ENCODE measurements at places on chromosomes 13 and 19. TPM values are rescaled to one million over a fixed set of nuclear protein-coding genes. Genes with fewer than 3 reads are reported as not detected.
A peak's percentile ranks its signal among the peaks of the same experiment; 100 is the strongest.

The TMIGD2 gene
- 0.98 TPM for total RNA-seq

The SLC25A41 gene
- 0.72 TPM for total RNA-seq

The C19orf12 gene
- total RNA-seq, result 22.8 TPM

The NCAN gene
- total RNA-seq, result not detected

The COG6 gene
- total RNA-seq, result 46.3 TPM

The COL4A2 gene
- 332 TPM for total RNA-seq

The XPO4 gene
- total RNA-seq, result 12.0 TPM

The FUT6 gene
- total RNA-seq, result 81.2 TPM

The ABHD8 gene
- 20.1 TPM for total RNA-seq

The STOML3 gene
- not detected for total RNA-seq

The ZNF530 gene
- total RNA-seq, result 5.1 TPM

DNA sequence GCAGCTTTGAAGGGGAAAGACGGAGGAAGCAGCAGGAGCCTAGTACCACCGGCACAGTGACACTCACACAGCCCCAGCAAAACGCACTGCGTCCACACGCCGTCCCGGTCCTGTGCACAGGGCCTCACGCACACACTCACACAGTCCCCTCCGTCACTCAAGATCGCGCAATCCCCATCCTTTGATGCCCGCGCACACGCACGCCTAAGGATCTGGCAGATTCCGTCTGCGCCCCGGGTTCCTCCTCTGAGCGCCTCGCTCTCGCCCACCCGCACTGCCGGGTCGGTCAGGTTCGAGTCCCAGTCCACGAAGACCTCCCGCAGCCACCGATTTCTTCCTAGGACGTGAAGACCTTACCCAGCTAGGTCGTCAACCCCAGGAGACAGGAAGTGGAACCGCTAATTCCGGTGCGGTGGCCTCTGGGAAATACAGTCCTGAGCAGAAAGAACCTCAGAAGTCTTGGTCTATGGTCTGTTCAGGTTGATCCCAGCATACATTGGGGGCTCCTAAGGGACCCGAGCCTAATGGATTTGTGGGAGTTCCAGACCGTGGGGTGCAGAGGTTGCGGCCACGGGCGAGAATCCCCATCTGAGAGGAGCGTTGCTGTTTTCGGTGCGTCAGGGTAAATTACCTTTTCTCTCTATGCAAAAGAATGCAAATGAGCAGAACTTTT is at the start of gene ZNF780B:
Gene ZNF780B (minus strand): TSS at position 400 of the 673 bp plus-strand sequence. CDS start 5,899 bp downstream, outside the sequence.
- peak; percentile 66 for DNase-seq

DNA sequence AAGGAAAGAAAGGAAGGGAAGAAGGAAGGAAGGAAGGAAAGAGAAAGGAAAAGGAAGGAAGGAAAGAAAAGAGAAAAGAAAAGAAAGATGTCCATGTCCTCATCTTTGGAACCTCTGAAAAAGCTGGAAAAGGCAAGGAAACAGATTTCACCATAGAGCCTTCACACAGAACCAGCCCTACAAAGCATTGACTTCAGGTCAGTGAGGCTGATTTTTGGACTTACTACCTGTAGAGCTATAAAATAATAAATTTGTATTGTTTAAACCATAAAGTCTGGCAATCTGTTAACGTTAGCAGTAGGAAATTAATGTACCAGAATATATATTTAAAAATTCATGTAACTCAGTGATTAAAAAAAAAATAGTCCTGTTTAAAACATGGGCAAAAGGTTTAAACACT is 130.0 kb downstream of the PIBF1 start:
- no peak for DNase-seq

DNA sequence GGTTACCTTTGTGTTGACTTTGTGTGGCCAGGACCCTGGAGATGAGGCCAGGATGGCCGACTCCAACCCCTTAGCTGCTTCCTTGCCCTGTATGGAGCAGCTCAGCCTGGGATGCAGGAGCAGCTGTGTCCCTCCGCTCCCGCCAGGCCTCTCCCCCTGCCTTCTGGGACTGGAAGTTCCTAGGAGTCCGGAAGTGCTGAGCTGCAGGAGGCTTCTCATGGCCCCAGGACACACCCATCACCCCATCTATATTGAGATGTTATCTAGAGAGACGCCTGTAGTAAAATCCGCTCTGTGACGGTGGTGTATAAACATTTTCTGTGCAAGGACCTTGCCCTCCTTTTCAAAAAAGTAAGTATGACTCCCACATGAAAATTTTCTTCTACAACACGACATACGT is 27.0 kb downstream of the WTIP start:
- DNase-seq, result no peak

DNA sequence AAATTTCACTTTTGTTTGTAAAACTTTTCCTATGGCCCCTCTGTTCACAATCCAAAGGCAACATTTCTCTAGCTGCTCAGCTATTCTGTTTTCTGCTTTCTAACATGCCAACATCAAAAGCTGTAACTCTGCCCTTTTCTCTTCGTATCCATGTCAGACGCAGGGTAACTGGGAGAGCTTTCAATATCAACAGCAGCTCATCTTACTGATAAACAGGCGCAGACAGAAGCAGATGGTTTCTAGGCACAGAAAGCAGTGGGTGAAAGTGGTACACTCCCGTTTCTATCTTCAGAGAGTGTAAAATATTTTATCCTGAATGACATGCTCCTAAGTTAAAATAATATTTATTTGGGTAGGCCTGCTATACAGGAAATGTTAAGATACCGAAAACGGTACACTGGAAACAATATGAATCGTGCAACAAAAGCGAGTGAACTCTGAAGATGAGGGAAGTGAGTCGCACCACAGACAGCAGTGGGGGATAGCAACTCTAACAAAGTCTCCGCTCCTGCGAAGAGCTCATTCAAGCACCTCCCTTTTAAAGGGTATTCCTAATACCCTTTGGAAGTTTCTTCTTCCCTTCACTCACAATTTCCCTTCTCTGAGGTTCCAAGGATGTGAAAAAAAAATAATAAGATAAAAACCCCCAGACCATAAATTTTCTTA is 798.3 kb downstream of the GPC5 start:
- no peak for DNase-seq

GRCh38 chr13:24887759-24888158 is 123.8 kb downstream of the RNF17 start:
- DNase-seq, result no peak

DNA sequence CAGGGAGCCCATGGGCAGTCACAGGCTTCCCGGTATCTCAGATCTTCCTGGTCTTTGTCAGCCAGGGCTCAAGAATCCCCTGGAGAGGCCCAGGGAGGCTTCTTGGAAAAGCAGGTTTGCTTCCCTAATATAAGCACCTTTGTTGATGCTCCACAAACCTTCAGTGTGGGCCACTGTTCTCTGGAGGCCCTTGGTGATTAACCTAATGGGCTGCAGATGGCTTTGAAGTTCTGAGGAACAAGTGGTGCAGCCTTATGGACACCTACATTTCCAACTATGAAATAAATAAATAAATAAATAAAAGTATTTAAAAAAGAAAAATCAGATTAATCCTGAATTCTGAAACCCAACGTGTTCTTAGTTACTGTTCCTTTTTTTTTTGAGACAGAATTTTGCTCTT is at the start of gene BSPH1:
Gene BSPH1 (minus strand): TSS at position 101 of the 400 bp plus-strand sequence. CDS start 89 bp downstream, at position 12.
- no peak for DNase-seq

DNA sequence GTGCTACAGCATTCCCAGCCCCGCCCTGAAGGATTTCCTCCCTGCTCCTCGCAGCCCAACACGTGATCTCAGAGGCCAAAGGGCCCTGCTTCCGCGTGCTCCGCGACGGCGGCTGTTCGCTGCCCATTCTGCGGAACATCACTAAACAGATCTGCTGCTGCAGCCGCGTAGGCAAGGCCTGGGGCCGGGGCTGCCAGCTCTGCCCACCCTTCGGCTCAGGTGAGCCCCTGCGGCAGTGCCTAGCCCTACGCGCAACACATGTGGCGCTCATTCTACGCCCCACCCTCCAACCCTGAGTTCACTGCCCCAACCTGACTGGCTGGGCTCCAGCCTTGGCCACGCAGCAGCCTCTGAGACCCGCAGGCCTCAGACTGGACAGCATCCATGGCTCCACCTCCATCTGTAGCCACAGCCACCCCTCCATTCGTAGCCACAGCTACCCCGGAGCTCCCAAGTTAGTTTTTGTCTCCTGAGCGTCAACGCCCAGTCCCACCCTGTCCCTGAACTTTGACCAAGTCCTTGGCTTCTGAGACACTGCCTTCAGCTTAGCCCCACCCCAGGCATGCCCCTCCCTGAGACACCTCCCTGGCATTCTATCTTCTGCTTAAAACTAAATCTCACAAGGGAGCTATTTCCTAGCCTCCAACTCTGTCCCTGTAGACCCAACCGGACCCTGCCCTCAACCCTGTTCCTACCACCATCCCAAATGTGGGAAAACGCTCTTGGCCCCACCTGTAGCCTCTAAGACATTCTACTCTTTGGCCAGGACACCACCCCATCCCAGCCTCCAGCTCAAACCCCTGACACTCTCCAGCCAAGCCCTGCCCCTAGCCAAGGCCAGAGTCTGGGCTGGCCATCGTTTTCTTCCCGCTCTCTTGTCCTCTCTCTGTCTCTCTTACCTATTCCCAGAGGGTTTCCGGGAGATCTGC is 6.4 kb downstream of the LTBP4 start:
- no peak for DNase-seq

GRCh38 chr19:40597329-40597838 is 3.8 kb upstream of the LTBP4 start:
- DNase-seq, result no peak

DNA sequence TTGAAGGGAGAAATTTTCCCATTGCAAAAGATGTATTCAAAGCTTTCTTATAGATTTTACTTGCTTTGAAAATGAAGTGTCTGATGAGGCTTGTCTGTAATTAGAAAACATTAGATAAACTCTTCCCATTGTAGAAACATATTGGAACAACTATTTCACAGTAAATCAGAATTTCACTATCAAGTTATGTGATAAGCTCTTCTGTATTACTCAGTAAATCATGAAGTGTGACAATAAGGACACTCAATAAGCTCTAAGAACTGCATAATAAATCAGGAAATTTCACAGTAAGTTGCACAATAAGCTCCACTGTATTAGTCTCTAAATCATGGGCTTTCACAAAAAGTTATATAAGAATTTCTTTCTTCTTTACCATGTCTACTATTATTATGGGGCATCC is 1546.6 kb downstream of the SLITRK5 start:
- DNase-seq, result no peak

DNA sequence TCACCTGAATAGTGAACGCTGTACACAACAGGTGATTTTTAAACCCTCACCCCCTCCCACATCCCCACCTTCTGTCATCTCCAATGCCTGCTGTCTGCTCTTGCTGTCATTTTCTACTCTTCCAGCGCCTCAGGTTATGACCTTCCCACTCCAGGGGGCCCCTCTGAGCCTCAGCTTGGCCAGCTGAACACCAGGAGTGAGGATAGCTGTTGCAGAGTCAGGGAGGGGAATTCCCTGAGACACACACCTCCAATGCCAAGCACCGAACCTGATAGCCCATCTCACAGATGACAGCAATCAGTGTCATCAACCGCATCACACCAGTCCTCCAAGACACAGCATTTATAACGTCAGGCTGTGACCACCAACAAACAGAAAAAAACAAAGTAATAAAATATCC is 193.5 kb downstream of the ZNF536 start:
- DNase-seq, result no peak

- no peak for DNase-seq
Observed at GRCh38 chr13:100826441-100826840, 151.8 kb upstream of the TMTC4 start.

- no peak for DNase-seq
Observed at GRCh38 chr13:110677731-110678545, 28.0 kb downstream of the CARS2 start.

DNA sequence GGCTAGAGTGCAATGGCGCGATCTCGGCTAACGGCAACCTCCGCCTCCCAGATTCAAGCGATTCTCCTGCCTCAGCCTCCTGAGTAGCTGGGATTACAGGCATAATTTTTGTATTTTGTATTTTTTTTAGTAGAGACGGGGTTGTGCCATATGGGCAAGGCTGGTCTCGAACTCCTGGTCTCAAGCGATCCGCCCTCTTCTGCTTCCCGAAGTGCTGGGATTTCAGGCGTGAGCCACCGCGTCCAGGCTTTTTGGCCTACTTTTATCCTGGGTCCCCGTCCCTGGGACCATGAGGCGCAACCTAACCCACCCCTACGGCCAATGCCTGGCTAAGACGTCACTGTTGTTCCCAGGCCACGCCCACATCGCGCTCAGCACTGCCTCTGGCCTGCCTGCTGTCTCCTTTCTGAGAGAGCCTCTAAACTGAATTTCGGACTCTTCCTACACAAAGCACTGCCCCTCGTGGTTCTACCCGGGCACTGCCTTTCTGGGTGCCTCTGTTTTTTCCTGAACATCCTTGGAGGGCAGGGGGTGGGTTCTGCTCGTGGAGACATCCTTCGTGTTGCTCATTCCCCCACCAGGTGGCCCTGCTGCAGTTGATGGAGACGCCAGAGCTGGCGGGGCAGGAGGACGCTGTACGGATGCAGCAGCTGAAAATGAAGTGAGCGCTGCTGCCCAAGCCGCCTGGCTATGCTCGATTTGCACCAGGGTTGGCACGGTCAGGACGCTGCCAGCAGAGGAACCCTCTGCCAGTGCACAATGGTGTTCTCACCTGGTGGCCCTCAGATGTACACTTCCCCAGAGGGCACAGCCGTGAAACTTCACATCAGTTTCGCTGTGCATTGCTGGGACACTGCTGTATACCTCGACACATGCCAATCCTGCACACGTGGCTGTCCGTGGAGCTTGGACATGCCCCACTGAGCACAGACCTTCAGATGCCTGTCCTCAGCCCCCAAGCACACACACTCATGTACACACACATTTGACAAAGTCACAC is 2.0 kb downstream of the REX1BD start:
- DNase-seq, result peak; percentile 40

GRCh38 chr13:33794576-33794975 is 23.4 kb upstream of the RFC3 start:
- DNase-seq, result no peak

- DNase-seq, result no peak
Observed at GRCh38 chr13:29507356-29507755, 88.1 kb downstream of the SLC7A1 start.

- no peak for DNase-seq
Observed at GRCh38 chr19:52231154-52231910, 38.1 kb upstream of the ZNF766 start.

GRCh38 chr13:50386541-50387050 is 371.4 kb downstream of the KCNRG start:
- DNase-seq, result no peak

Data from mucosa of gallbladder (tissue), 1 donor.